ENCODE measurements at places on chromosomes 12 and 14.

- peak; percentile 79 for DNase-seq
Observed at GRCh38 chr12:89525824-89526770, at the start of gene POC1B. Gene POC1B, minus strand, starts transcription at chr12:89526047. Its CDS starts 152 bp downstream, at chr12:89525895.

DNA sequence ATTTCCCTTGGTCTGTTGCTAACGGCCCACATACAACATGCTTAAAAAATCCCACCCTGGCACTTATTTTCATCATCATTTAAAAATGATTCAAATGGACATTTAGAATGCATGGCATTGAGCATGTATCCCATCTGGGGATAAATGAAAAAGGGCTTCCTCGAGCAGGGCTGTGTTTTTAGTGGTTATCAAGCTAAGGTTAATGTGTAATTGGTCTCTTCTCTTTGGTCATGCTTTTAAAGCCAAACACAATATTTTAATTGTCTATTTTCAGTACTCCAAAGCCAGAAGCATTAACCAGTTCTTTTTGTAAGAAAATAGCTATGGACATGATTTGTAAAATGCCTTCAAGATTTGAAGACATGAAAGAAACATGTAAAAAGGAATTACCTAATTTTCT, 1.9 kb upstream of the TRHDE start:
- DNase-seq: no peak

GRCh38 chr12:47378222-47378582, 298.4 kb upstream of the AMIGO2 start:
- DNase-seq: no peak

DNA sequence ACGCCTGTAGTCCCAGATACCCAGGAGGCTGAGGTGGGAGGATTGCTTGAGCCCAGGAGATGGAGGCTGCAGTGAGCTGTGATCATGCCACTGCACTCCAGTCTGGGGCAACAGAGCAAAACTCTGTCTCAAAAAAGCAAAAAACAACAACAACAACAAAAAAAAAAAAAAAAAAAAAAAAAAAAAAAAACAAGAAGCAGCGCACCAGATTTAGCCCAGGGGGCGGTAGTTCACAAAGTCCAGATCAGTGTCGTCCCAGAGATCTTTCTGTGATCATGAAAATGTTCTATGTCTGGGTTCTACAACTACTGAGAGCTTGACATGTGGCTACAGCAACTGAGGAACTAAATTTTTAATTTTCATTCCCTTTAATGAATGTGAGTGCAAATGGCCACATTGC, 27.4 kb downstream of the OAS2 start:
- no peak for DNase-seq

DNA sequence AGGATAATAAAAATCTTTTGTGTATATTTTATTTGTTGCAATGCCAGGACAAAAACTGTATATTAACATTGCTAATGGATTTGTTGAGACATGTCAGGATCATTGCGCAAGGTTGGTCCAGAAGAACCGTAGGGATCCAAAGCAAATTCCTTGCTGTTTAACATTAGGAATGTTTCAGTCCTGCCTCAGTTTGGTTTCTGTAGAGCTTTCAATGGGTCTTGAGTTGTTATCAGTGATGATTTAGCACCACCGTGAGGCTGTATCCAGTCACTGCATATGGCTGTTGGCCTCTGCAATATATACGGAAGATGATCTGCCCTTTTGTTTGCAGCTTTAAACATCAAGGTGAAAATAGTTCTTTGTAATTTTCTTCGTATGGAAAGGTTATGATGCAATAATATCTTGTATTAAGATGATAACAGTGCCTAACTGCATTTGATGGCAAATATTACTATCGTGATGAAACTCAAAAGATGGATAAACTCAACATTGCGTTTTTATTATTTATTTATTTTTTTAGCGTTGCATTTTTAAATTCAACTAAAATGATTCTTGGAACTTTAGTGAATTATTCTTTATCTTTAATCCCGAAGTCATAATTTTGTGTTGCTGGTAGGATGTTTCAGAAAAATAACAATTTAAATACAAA, 231.2 kb downstream of the AKAP6 start:
- DNase-seq: peak; percentile 62

GRCh38 chr12:93805736-93806141, 128.6 kb downstream of the CRADD start:
- DNase-seq: no peak

DNA sequence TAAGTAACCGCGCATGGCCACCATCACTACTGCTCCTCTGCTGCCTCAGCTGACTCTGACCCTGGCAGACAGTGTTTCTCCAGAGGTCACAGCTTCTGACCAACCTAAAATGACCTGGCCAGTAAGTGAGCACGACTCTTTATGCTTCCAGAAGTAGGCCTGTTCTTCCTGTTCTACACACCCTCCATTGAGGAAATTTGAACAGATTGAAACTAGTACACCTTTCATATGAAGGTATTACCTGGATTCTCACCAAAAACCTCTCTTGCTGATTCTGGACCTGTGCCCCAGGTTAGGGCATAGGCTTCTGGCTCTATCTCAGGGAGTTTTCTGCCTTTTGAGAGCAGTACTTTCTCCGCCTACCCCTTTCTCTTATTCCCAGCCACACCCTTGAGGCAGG, 178.4 kb upstream of the FRMD6 start:
- no peak for DNase-seq

DNA sequence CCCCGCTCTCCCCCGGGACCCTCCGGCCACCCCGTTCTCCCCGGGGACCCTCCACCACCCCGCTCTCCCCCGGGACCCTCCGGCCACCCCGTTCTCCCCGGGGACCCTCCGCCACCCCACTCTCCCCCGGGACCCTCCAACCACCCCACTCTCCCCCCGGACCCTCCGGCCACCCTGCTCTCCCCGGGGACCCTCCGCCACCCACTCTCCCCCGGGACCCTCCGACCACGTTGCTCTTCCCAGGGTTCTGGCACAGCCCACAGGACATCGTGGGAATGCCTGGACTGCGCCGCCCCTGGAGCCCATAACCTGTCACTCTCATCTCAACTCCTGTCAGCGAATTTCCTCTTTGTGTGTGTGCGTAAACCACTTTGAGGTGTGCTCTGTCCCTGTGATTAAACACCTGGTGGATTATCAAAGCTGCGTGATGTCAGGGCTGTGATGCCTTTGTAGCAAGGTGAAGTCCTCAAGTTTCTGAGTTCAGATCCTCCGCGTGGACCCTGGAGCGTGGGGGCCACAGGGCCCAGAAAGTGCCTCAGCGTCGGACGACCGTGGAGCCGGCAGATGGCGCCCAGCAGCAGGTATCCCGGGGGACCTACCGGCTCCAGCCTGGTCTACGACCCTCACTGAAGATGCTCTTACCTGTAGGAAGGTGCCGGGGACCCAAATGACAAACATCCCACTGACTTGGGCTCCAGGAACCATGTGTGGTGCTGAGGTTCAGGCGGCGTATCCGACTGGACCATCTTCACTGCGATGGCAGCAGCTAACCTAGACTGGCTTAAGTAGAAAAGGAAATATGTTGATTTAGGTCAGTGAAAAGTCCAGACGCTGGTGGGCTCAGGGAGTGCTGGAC, 63.2 kb upstream of the GALNT9 start:
- no peak for DNase-seq

DNA sequence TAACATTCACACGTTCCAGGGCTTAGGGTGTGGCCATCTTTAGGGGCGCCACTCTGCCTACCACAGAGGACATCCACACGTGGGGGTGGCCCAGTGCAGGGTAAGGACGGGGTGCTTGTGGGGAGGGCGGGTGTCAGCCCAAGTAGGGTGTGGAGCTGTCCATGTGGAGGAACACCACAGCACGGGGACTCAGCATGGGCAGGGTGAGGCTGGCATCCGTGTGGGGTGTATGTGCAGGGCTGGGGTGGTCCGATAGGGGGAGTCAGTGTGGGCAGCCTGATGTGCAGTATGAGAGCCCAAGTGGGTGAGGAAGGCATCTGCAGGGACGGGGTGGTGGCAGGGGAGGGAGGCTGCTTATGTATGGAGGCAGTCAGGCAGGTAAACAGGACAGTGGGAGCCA, 17.7 kb downstream of the PSMC1 start:
- no peak for DNase-seq

DNA sequence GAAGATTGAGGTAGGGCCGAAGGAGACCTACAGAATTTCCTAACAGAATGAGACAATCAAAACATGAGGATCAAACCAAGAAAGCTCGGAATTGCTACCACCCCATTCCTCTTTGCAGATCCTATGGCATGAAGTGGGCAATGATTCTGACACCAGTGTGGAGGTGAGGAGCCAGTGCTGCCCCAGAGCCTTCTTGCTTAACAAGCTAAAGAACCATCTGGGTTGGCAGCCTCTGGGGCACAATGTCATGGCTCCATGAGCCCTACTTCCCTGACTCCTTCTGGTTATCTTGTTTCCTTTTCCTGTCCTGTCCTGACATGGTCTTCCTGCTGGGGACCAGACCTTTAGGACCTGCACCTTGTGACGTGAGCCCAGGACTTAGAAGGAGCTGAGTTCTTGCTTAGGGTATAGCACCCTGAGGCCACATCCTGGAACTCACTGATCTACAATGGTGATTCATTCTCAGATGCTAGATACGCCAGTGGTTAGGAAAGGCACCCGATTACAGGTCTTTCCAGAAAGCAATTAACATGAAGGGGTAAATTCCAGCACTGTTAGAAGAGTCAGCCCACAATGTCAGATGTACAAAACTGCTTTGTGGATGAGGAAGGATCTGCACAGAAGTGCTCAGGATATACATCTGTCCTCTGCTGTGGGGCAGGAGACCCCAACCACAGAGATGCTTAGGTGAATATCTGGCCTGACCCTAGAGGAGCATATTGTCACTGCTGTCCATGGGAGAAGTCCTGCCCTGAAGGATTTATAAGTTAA, 324.2 kb downstream of the ZFP36L1 start:
- no peak for DNase-seq

GRCh38 chr14:100246809-100247428, 8.0 kb downstream of the YY1 start:
- DNase-seq: no peak

- DNase-seq: peak; percentile 66
Observed at GRCh38 chr12:122837306-122838265, 2.3 kb downstream of the HIP1R start.

GRCh38 chr12:6323340-6323994, 13.0 kb downstream of the PLEKHG6 start:
- DNase-seq: peak; percentile 61

DNA sequence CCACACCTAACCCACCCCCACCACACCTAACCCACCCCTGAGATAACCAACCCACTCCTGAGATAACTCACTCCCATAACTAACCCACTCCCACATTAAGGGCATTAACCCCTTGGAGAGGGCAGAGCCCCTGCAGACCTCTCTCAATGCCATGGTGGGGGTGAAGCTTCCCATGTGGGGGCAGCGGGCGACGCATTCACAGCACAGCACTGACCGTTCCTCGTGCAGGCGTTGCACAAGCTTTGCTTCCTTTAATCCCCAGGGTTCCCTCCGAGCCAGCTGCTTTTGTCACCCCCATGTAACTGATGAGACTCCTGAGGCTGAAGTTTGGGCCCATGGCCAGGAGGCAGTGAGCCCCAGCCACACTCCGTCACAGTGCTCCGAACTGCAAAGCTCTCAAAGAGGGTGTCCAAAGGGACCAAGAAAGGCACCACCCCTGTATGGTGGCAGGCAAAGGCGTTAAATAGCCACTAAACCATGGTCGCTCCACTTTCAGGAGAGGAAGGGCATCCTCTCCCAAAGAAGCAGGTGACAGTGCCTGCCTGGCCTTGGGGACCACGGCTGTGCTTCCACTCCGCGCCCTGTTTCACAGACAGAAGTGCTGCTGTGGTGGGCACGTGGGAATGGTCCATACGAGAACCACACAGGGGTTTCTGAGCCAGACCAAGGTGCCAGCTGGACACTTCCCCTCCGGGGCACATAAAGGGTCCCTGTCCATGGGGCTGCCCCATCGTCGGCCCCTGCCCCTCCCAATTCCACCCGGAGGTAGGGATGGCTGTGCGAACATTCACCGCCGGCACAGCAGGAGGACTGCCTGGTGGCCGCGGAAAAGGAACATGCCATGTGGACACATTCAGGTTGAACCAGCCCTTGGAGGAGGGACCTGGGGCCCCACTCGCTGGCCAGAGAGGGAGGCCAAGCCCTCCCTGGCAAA, 28.3 kb downstream of the GALNT9 start:
- no peak for DNase-seq

GRCh38 chr14:70121521-70121920, 67.2 kb downstream of the SLC8A3 start:
- no peak for DNase-seq

- no peak for DNase-seq
Observed at GRCh38 chr14:102733326-102733725, 43.9 kb upstream of the TRAF3 start.

DNA sequence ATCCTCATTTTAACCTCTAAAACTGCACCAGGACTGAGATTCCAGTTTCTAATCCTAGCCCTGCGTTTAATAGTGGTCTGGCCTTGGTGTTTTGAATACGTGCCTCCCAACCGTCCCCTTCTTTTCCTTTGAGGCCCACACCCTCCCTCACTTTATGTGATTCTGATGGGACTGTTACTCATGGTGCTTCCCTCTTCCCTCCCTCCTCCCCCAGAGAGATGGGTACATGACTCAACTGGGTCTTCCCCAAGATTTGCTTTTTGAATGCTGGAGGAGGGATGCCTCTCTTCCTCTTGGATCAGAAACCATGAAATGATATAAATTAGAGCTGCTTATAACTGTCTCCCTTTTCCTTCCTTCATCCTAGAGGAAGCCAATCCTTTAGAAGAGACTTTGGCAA, 8.2 kb upstream of the PPP2R5E start:
- no peak for DNase-seq

DNA sequence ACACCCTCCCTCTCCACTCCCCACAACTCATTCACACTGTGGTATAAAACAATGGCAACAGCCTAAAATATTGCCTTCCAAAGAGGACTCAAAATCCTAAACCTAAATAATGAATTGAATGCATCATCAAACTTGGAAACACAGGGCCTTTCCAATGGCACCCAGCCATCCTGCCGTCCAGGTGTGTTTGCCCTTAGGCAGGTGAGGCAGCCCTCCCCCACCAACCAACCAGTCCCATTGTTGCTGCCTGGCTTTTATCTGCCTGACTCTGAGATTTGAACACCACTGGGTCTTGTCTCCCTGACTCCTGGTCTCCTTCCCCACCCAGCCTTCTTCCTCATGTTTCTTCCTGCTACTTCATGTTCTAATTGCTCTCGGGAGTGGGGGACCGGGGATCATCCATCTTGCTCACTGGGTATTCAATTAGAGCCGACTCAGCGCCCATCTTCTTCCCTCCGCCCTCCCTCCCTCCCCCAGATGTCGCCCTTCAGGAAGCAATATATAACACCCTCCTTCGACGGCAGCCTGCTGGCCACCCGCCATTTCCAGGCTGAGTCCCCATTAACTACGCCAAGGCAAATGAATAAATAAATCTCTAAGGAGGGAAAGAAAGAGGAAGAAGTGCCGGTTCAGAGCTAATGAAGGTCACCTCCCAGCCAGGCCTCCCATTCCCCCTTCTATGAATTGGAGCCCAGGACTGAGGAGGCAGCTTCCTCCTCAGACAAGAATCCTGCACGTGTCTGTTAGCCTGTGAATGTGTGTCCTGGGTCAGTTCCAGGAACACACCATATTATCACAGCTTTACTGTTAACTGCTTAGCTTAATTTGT, 36.3 kb upstream of the NTF3 start:
- DNase-seq: no peak

GRCh38 chr12:77878901-77879300, 48.2 kb downstream of the NAV3 start:
- DNase-seq: no peak

All from mucosa of gallbladder (tissue), 1 donor.